Sigmoid colon (tissue), 7 donors: ENCODE measurements at places on chromosomes 3 and 15. TPM values are rescaled to one million over a fixed set of nuclear protein-coding genes. Genes with fewer than 3 reads are reported as not detected.

The CPN2 gene
- total RNA-seq, result not detected

The TEX9 gene
- 5.7 TPM for total RNA-seq

The TAGLN3 gene
- total RNA-seq, result 17.4 TPM

The TM4SF1 gene
- 23.5 TPM for total RNA-seq

DNA sequence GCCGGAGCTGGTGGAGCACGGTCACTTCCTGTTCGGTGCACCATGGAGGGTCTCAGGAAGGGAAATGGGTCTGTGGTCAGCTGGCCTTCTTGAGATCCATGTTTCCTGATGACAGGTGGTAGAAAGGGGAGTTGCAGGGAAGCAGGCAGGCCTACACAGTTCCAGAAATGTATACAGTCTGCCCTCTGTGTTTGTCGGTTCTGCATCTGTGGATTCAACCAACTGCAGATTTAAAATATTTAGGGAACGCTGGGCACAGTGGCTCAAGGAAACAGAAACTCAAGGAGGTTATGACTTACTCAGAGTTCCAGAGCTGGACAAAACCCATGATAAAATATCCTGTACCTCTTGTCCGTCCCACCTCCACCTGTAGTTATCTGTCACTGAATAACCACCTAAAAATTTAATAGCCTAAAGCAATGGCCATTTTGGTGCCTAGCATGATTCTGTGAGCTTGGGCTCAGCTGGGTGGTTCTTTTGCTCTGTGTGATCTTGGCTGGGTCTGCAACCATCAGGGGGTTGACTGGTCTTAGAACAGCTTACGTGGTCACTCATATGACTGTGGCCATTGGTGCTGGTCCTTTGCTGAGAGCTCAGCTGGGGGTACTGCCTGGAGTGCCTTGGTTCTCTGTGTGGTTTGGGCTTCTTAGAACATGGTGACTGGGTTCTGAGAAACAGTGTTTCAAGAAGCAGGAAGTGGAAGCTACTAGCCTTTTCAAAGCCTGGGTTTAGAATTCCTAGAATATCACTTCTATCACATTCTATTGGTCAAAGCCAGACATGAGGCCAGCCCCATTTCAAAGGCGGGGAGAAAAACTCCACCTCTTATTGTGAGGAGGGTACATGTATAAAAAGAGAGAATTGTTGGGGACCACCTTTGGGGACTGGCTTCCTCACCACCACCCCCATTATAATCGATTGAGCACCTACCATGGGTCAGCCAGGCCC, 239.7 kb upstream of the BHLHE40 start:
- H3K27ac ChIP-seq, result peak overlapping the region; percentile 89
- H3K36me3 ChIP-seq, result no peaks in the 10 kb centered on the region
- no peaks in the 10 kb centered on the region for H3K4me1 ChIP-seq
- no peaks in the 10 kb centered on the region for H3K27me3 ChIP-seq
- no peak overlapping the region for H3K4me3 ChIP-seq

DNA sequence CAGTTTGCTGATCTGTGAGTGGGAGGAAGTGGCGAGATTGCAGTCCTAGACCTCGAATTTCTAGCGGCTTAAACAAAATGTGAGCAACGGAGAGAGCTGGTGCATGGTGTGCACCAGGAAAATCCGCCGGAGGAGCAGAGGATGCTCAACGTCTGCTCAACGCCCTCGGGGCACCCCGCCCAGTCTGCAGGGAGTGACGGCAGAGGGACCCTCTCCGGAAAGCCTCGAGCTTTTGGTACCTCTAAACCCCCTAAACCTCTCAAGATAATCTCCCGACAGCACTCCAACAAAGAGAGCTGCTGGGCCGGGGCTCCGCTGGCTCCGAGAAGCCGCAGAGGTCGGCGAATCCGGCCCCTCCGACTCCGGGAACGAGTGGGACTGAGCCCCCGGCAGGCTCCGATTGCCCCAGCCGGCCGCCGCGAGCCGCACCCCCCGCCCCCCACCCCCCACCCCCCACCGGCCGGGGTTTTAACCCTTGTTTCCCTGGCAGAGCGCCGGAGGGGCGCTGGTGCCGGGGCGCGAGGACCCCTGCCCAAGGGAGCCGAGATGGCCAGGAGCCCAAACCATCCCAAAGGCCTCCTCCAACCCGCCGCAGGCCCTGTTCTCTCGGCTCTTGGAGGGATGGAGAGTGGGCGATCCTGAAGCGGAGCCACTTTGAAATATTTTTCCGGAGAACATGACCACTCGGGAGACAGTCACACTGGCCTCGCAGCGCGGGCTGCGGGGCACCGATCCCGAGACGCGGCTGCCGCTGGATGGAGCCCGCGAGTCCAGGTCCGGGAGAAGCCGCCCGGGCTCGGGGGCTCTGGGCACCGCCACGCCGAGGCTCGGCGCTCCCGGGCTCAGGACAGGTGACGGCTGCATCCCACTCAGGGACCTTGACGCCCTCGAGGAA, 1.5 kb downstream of the MEGF11 start:
- H3K36me3 ChIP-seq, result no peaks in the 10 kb centered on the region
- peak; percentile 70 for DNase-seq
- H3K27me3 ChIP-seq, result peaks cover 56% of the 10 kb centered on the region
- no peak overlapping the region for H3K27ac ChIP-seq

- no peak for DNase-seq
- H3K4me1 ChIP-seq, result no peaks in the 10 kb centered on the region
- no peak overlapping the region for H3K4me3 ChIP-seq
Observed at GRCh38 chr3:151328298-151328995, 902 bp downstream of the P2RY13 start.

- no peak for DNase-seq
- no peaks in the 10 kb centered on the region for H3K36me3 ChIP-seq
- peak overlapping the region; percentile 43 for H3K27ac ChIP-seq
- no peaks in the 10 kb centered on the region for H3K27me3 ChIP-seq
Observed at GRCh38 chr3:101036676-101037075, 43.5 kb upstream of the ABI3BP start.

DNA sequence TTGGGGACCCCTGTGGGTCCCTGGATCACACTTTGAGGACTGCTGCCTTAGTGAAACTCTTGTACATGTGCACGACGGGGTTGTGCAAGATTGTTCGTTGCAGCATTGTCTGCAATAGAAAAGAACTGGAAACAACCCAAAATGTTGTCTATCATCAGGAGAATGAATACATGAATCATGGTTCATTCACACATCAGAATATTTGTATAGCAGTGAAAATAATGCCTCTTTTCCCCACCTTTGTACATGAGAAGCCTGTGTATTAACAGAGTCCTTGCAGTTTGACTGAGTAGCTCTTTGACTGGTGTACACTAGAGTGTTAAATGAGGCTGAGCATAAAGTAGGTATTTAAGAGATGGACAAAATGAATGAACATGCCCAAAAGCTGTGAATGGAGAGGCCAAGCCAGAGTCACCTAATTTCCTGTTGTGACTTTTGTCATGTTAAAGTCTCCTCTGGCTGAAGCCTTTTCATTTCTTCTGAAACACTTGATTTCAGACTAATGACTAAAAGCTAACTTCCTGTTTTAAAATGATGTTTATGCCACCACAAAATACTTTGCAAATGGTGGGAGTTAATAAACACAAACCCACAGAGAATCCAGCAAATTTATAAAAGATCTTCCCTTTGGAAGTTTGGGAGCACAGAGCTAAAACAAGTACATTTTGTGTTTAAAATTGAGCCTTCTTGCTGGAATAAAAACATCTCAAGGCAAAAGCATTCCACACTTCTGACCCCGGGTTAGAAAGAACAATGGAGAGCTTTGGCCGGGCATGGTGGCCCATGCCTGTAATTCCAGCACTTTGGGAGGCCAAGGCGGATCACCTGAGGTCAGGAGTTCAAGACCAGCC, 20.6 kb upstream of the USP3 start:
- no peaks in the 10 kb centered on the region for H3K36me3 ChIP-seq
- H3K4me3 ChIP-seq, result no peak overlapping the region
- DNase-seq, result no peak
- H3K4me1 ChIP-seq, result no peaks in the 10 kb centered on the region
- no peak overlapping the region for H3K27ac ChIP-seq

- no peak overlapping the region for H3K4me3 ChIP-seq
- no peak overlapping the region for H3K27ac ChIP-seq
- no peak for DNase-seq
- H3K27me3 ChIP-seq, result no peaks in the 10 kb centered on the region
- H3K4me1 ChIP-seq, result no peaks in the 10 kb centered on the region
- H3K36me3 ChIP-seq, result no peaks in the 10 kb centered on the region
Observed at GRCh38 chr3:69425249-69425648, 39.4 kb upstream of the FRMD4B start.

- H3K4me1 ChIP-seq, result no peaks in the 10 kb centered on the region
- no peaks in the 10 kb centered on the region for H3K27me3 ChIP-seq
- H3K4me3 ChIP-seq, result no peak overlapping the region
Observed at GRCh38 chr3:106126067-106126845, 257.4 kb upstream of the CBLB start.

GRCh38 chr15:26889298-26889898, 22.5 kb downstream of the GABRA5 start:
- no peak overlapping the region for H3K4me3 ChIP-seq
- peaks cover 45% of the 10 kb centered on the region for H3K27me3 ChIP-seq
- H3K4me1 ChIP-seq, result peaks cover 12% of the 10 kb centered on the region
- DNase-seq, result no peak
- H3K27ac ChIP-seq, result no peak overlapping the region

GRCh38 chr15:98755138-98755537, 106.8 kb downstream of the IGF1R start:
- H3K27me3 ChIP-seq, result no peaks in the 10 kb centered on the region
- no peak overlapping the region for H3K27ac ChIP-seq
- no peak for DNase-seq
- H3K4me1 ChIP-seq, result peaks cover 56% of the 10 kb centered on the region
- no peaks in the 10 kb centered on the region for H3K36me3 ChIP-seq

- no peak for DNase-seq
- H3K27me3 ChIP-seq, result no peaks in the 10 kb centered on the region
- H3K4me3 ChIP-seq, result no peak overlapping the region
- H3K4me1 ChIP-seq, result no peaks in the 10 kb centered on the region
Observed at GRCh38 chr3:176969506-176969905, 227.8 kb downstream of the TBL1XR1 start.

DNA sequence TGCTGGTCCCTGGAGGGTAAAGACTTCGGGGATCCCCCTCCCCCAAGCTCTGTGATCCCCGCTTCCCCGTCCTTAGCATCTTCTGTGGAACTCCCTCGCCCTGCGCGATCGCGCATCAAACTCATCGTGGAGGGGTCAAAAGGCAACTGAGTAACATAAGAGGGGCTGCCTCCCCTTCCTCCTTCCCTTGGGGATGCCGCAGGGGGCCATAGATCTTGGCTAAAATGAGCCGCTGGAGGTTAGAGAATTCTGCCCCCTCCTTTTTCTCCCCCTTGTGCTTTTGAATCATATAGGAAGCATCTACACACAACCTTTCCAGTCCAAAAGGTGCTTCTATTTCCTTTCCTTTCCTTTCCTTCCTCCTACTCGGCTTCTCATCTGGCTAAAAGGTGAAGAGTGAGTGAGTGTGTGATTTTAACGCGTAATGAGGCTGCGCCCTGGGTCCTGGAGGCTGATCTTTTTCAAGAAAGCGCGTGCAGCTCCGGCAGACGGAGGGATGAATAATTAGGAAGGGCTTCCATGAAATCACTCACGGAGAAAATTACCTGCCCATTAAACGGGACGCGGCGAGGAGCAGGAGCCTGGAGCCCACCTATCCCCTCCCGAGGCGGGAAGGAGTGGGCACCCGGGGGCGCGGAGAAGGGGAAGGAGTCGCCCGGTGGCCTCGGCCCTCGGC, 831 bp upstream of the ROBO2 start:
- no peaks in the 10 kb centered on the region for H3K27me3 ChIP-seq
- no peaks in the 10 kb centered on the region for H3K36me3 ChIP-seq
- no peak for DNase-seq
- peaks cover 20% of the 10 kb centered on the region for H3K4me1 ChIP-seq
- peak overlapping the region; percentile 31 for H3K27ac ChIP-seq
- peak overlapping the region; percentile 54 for H3K4me3 ChIP-seq

DNA sequence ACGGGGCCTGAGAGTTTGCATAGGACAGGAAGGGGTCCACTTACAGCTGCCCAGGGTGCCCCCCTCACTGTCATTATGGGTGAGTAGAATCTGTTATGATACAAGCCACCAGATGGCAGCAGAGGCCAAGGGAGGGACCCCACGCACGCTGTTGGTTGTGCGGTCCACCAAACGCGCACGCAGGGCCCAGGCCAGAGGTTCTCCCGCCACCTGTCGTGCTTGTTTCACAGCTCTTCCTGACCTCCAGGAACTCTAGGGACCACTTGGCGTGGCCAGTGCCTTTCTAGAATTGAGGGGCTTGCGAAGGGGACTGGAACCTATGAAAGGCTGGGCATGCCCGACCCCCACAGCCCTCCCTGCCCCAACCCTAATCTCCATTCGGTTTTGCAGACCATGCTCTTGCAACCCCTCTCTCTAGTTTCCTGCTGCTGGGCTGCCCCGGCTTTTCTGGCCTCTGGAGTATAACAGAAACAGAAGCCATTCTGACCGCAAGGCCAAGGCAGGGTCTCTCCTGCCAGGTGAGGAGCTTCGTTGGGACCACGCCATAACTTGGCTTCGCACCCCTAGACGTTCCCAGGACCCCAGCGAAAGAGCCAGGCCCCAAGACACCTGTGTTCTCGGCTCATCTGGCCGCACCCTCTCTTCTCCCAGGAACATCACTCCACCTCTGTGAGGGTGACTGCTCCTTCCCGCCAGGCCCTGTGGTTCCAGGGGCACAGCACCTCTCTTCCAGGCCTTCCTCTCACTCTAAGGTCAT, 46.0 kb downstream of the ALDH1L1 start:
- peak; percentile 87 for DNase-seq
- no peak overlapping the region for H3K27ac ChIP-seq
- H3K36me3 ChIP-seq, result no peaks in the 10 kb centered on the region
- no peaks in the 10 kb centered on the region for H3K27me3 ChIP-seq
- no peaks in the 10 kb centered on the region for H3K4me1 ChIP-seq

DNA sequence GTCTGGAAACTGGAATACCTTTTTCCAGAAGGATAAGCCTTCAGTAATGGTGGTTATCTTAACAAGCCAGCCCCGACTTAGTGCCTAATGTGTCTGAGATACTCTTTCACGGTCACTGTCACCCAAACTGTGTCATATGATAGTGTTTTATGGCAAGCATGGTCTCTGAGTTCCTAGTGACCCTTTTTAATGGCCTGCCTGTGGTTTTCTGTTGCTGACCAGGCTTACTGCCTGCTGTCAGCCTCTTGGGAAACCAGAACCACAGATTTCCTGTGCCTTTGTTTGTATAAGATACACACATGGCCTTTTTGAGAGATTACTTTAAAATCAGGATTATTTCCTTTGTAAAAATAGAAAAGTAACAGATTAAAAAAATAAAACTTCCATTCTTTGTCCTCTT, 22.4 kb downstream of the HPS3 start:
- H3K4me3 ChIP-seq, result no peak overlapping the region
- no peak for DNase-seq
- H3K4me1 ChIP-seq, result no peaks in the 10 kb centered on the region
- no peak overlapping the region for H3K27ac ChIP-seq

DNA sequence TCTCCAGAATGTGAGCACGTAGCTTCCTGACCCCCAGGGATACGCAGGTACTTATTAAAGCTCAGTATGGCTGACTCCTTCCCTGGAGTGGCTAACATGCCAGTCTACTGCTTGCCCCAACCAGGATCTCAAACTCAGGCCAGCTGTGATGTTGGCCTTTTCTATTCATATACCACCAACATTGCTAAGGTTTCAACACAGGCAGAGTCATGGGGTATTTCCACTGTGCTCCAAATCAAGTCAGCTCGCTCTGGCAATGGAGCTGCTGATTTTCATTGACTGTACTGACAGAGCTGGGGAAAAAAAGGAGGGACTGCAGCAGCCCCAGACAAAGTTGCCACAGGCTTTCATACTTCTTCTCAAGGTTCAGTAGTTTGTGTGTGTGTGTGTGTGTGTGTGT, 87.0 kb downstream of the CFAP20DC start:
- no peaks in the 10 kb centered on the region for H3K4me1 ChIP-seq
- no peak overlapping the region for H3K27ac ChIP-seq
- DNase-seq, result no peak
